ENCODE measurements at places on chromosomes 7 and 10.

- DNase-seq = no peak
Measured at GRCh38 chr10:3838460-3839437, 53.7 kb upstream of the KLF6 start.

DNA sequence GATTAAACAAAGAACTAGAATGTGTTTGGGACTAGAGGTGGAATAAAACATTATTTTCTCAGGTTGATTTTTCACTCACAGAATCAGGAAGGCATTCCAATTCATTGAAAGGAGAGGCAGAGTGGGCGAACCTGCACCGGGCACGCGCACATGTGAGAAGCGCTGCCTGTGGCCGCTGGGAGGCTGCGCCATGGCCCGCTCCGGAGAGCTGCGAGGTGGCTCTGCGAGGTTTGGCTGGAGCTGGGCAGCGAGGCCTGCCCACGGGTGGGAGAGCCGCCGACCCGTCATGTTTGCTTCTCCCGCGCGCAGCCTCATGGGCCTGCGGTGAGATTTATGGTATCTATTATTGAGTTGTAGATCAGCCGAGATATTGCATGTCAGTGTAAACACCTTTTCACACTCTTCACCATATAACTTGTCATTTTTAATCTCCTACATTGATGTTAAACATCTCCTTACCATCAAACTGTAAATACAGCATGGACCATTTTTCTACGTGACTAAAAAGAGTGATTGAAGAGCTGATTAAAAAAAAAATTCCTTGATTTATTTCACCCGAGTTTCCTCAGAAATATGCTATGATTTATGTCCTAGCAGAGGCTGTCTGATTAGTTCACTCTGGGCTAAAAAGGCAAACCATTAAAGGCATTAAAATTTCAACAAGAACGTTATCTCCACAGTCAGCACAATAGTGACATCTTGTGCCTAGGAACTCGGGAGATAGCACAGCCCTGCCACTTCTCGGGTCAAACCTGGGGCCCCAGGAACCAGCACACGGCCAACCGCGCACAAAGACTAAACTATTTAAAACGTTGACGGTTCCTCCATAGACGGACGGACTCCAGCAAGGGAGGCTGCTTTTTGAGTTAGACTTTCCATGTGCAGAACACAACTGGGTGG, 96.6 kb upstream of the RNF32 start:
- DNase-seq = no peak

- DNase-seq = no peak
Measured at GRCh38 chr10:124736491-124737136, 7.6 kb downstream of the FAM53B start.

GRCh38 chr10:34811968-34812514, 3.1 kb downstream of the PARD3 start:
- DNase-seq = no peak

DNA sequence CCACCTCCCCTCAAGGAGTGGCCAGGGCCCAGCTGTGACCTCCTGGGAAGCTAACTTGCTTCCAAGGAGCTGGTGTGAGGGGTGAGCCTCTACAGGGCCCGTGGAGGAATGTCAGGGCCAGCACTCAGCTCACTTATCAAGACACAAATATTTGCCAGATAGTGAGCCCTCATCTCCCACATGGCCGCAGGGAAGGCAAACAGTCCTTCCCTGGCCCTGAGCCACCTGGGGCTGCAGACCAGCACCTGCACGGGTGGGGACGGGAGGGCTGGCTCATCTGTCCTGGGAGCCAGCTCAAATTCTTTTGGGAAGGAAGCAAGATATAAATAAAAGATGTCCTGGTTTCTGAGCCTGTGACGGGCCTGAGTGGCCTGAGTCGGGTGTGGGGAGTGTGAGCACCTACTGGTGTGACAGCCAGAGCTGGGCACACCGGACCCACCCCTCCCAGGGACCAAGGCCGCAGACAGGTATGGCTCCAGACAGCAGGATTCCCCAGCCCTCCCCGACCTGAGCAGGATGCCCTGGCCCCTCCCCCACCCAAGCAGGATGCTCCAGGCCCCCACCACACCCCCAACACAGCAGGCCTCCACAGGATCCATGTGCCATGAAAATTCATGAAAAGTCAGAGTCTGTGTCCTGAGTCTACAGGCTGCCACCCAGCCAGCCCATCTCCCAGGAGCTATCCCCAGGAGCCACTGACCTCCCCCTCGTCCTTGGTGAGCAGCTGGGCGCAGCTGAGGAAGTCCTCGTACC, 148.0 kb downstream of the MAPK8 start:
- no peak for DNase-seq

- no peak for DNase-seq
Measured at GRCh38 chr7:130141884-130142653, 63.1 kb downstream of the TMEM209 start.

- no peak for DNase-seq
Measured at GRCh38 chr7:50728184-50728583, 54.5 kb downstream of the GRB10 start.

- DNase-seq = no peak
Measured at GRCh38 chr10:77333610-77334340, 303.8 kb downstream of the KCNMA1 start.

DNA sequence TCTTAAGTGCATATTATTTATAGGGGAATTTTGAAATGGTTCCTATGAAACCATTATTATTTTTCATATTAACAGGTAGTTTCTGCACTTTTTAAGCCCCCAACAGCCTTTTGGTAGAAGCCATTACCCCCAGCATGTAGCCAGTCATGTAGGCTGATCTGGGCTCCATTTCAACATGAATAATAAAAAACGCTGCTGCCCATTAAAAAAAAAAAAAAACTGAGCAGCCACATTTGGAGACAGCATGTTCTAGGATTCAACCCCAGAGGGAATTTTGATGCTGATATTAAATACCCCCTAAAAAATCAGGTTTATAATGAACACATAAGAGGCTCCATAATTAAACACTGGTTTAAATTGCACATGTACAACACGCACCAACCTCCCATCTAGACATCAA, 181.3 kb downstream of the RTKN2 start:
- no peak for DNase-seq

Measured in stimulated activated CD8-positive, alpha-beta memory T cell treated with anti-CD3 and anti-CD28 coated beads, Interleukin-12 subunit alpha, Interleukin-12 subunit beta, amount 100 ng/mL, for 4 hours (primary cell).